Stimulated activated CD4-positive, alpha-beta T cell treated with anti-CD3 and anti-CD28 coated beads, TNF-alpha, amount 100 ng/mL, for 24 hours (primary cell): ENCODE measurements at places on chromosomes 5 and 9.

DNA sequence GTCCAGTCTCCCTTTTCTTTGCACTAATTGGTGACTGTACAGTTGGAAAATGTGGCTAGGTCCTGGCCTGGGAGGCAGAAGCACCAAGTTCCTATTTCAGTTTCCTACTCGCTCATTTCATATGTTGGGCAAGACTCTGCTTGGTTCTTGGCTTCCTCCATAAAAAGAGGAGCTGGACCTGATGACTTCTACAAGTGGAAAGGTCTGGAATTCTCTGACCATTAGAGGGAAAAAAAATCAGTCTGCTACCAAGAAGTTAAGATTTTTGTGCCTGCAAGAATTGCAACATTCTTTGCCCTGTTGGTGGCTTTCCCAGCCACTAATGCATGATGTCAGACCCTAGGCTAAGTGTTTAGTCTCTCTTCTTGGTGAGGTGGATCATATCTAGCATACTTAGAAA lies 91.5 kb downstream of the WDR41 start:
- DNase-seq: no peak

GRCh38 chr5:73591102-73591695 lies 25.7 kb downstream of the UTP15 start:
- DNase-seq: peak; percentile 59

DNA sequence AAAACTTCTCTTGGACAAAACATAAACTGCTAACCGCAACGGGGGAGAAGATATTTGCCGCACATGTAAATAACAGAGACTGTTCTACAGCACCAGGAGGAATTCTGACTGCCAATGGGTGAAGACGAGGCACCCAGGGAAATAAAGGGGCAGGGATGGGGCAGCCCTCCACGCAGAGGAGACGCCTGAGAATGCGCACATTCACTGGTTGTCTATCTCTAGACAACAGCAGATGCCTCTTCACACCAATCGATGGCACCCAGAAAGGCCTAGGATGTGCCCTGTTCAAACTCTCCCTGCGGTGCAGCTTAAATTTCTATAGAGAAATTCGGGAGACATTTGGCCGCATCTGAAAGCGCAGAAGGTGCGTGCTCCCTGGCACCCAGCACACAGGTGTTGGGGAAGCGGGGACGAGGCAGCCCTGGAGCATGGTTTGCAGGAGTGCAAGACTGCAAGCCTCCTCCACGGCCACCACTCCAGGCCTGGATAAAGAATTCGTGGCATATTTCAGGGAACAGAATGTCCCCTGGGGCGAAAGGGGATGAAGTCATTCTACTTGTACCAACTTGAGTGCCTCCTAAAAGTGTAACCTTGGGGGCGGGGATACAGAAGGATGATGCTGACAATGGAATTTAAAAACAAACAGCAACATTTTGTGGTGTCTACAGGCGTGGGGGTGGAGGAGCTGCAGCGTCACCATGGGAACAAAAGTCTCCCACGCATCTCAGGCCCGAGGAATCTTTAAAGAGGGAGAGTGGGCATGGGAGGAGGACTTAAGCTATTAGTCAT lies 6.3 kb upstream of the IRX2 start:
- no peak for DNase-seq

DNA sequence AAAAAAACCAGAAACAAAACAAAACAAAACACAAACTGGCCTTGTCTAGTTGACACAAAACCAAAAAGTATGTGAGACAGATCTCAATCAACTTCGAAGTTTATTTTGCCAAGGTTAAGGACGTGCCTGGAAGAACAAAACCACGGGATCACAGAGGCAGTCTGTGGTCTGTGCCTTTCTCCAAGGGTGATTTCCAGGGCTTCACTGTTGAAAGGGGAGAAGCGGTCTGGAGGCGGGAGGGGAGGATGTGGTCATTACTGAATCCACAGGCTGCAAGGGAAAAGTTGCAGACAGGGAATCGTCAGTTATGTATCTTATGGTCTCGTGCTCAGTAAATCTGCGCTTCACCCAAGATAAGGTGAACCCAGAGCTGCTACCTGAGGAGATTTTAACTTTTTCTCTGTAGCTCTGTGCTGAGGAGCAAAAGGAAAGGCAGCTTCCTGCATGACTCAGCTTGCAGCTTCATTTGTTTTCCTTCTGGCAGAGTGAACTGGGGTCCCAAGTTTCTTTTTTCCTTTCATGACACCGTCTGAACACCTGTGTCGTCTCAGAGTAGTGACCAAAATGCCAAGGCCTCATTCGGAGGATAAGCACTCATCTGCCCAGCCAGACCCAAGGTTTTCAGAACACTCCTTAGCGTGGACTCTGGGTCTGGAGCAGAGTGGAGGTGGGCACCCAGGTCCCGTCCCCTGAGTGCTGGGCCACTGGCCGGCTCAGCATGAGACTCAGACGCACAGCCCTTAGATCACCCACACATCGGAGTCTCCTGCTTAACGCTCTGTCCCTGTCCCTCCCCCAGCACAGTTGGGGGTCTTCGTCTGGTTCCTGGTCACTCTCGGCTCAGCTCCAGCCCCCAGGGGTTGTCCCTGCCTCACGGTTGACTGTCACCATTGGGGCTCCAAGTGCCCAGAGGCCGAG lies 25.9 kb downstream of the ROPN1L start:
- DNase-seq: no peak

GRCh38 chr5:1640421-1640881 lies 116.7 kb upstream of the LPCAT1 start:
- no peak for DNase-seq

GRCh38 chr5:3225201-3225960 lies 370.3 kb upstream of the IRX1 start:
- DNase-seq: no peak

- DNase-seq: no peak
Measured at GRCh38 chr9:32426278-32426939, 42.0 kb downstream of the ACO1 start.

DNA sequence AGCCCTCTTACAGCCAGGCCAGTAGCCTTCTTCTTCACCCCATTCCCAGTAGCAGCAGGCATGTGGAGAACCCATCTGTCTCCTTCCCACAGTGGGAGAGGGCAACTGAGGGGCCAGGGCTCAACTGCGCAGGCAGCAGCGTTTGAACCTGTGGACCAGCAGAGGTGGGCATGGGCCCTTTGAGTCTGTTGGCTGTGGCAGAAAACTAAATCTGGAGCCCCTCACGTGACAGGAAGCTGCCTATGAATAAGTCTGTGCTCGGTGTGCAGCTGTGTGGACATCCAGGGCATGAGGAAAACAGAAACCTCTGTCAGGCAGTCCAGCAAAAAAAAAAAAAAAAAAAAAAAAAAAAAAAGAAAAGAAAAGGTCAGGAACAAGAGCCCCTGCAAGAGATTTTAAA lies 189.2 kb upstream of the NR3C1 start:
- no peak for DNase-seq

DNA sequence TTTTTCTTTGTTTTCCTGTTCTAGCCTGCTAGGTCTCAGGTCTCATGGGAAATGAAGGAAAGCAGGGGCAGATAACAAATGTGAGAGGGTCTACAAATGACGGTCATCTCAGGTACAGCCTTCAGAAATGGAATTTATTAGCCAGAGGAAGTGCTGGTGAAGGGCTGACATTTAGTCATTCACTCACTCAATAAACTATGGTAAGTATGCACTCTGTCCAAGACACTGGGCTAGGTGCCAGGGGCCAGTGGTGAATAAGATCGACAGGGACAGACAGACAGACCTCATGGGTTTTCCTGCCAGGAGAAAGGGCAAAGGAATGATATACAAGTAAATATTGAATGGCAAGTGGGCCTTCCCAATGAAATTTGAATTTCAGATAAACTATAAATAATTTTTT lies 6.3 kb downstream of the PDE6A start:
- no peak for DNase-seq

DNA sequence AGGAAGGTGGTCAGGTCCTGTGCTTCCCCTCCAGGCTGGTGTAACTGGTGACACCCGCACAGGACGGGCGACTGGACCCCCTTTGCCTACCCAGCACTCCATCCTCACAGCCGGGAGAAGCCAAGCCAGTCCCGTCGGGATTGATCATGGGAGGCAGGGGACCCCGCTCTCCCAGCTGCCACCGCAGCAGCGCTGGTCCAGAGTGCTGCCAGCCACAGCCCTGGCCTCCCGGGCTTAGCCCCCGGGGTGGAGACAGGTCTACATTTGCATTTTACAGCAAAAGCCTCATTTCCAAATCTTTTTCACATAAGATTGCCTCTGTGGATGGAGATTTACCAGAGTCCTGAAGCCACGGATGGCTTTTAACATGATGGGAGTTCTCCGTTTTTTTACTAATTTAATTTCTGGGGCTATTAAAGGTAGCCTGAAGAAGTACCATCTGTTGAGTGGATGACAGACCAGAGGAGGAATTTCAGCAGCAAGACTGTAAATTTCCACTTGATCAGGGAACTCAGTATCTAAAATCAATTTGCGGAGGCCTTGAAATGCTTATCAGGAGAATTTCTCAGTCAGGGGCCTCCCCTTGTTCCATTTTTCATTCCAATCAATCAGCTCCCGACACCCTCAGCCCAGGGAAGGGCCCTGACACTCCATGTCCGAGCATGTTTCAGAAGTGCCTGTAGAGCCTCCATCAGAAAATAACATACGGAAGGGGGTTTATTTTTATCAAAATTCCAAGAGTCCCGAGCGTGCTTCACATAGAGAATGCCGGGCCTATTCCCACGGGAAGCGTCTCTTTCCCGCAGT lies 80.6 kb downstream of the OLFM1 start:
- no peak for DNase-seq

GRCh38 chr5:107028938-107029337 lies 641.8 kb downstream of the EFNA5 start:
- no peak for DNase-seq

GRCh38 chr9:136409557-136410455 lies 608 bp downstream of the ENTR1 start:
- no peak for DNase-seq
